ENCODE measurements at places on chromosomes 12 and 14.
A peak's percentile ranks its signal among the peaks of the same experiment; 100 is the strongest.

GRCh38 chr14:42138406-42138805, 531.7 kb downstream of the LRFN5 start:
- DNase-seq: no peak

GRCh38 chr12:130070126-130070611, 92.1 kb upstream of the FZD10 start:
- DNase-seq: no peak

DNA sequence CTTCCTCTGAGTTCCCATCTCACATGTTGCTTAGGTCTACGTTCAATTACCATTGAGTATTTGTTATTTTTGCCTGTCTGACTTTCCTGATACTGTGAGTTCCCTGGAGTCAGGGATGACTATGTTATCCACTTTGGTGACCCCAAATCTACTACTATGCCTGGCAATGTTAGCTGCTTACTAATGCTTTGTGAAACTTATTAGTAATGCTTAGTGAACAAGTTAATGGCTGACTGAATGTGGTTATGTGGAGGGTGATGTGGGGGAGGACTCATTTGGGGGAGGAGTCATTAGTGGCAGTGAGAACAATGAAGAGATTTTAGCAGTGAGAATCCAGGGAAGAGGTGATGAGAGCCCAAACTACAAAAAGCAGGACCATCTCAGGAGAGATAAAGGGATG, 121.6 kb downstream of the KTN1 start:
- no peak for DNase-seq

- no peak for DNase-seq
Measured at GRCh38 chr14:103871596-103872480, 24.5 kb upstream of the PPP1R13B start.

DNA sequence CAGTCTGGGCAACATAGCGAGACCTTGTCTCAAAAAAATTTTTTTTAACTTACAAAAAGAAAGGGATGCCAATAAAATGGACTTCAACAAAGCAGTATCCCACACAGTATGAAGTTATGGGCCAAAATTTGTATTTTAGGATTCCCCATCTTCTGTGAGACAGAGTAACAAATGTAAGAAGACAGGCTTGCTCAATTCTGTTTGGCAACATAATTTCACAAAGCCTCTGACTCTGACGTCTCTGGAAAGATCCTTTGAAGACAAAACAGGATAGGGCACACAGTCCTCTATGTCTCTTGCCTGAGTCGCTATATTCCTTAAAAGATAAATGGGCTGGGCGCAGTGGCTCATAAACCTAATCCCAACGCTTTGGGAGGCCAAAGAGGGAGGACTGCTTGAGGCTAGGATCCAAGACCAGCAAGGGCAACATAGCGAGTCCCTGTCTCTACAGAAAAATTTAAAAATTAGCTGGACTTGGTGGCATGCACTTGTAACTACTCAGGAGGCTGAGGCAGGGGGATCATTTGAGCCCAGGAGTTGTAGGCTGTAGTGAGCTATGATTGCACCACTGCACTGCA, 1.1 kb upstream of the HOMEZ start:
- peak; percentile 47 for DNase-seq

DNA sequence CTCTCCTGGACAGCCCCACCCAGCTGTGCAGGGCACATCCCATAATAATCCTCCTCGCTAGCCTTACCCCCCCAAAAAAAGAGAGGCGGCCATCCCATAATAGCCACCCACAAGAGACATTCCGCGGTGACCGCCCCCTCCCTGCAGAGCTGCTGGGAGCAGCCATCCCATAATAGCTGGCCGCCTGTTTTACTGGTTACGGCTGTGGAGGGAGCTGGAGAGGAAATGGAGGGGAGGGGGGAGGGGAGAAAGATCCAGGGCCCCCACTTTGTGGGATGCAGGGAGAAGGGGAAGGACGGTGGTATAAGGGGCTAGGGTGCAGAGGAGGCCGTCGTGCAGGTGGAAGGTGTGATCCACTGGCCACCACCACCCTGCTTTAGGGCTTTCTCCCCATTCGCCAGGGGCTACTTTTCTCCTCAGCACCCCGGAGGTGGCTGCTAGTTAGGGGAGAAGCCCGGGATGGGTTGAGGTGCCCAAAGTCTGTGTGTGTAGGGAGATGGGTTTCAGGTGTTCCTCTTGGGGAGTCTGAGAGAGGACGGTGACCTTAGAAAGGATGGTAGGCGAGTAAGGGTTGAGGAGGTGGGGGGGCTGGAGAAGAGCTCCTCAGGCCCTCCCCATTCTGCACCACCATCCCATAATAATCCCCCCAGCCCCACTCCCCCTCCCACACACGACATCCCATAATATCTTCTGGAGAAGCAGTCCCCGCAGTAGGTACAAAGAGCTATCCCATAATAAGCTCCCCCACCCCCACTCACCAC, 6.0 kb upstream of the CHD4 start:
- no peak for DNase-seq

GRCh38 chr12:92899386-92900001, 29.6 kb downstream of the EEA1 start:
- DNase-seq: peak; percentile 74

DNA sequence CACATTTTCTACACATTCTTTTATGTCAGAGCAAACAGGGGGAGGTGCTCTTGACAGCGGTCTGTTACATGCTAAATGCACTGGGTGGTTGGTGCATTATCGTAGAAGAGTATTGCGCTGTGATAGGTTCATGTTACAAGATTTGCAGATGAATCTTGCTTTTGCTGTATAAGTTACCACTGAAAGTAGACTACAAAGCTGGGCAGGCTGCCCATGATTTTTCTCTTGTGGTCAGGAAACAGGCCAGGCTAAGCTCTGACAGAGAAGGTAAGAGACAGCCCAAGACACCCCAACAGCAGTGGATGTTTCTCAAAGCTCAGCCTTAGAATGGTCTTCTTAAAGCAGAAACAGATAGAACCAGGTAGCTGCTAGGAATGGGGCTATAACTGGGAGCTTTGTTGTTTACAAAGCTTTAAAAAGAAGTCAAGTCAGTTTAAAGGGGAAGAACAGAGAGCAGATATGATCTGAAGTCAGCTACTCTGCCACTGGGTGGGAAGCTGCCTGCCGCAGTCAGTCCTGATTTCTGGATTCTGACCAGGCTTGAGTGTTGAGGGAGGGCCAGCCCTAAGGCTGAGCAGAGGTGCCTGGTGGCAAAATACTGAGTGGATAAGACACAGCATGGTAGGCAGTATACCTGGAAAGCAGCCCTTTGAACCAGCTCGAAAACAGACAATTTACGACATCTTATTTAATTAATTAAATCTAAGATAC, 9.4 kb downstream of the KCNA1 start:
- DNase-seq: no peak

GRCh38 chr12:90423965-90424364, 531.0 kb downstream of the CCER1 start:
- DNase-seq: no peak

DNA sequence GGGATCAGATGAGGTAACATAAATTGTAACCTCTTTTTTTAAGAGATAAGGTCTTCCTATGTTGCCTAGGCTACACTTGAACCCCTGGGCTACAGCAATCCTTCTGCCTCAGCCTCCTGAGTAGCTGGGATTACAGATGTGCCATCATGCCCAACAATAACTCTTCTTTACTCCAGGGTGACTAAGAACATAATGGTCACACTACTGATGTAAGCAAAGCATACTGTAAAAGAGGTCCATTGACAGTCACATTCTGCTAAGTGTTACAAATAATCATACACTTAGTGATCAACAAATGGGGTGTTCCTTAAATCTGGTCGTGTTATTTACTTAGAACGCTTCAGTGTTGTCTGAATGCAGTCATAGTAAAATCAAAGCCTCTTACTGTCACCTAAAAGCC, 68.9 kb downstream of the EPS8 start:
- DNase-seq: no peak

- DNase-seq: peak; percentile 95
Measured at GRCh38 chr12:59164991-59165718, 244.9 kb upstream of the LRIG3 start.
